ENCODE measurements at places on chromosomes 2 and 18. TPM values are rescaled to one million over a fixed set of nuclear protein-coding genes. Genes with fewer than 3 reads are reported as not detected.
A peak's percentile ranks its signal among the peaks of the same experiment; 100 is the strongest.

DNA sequence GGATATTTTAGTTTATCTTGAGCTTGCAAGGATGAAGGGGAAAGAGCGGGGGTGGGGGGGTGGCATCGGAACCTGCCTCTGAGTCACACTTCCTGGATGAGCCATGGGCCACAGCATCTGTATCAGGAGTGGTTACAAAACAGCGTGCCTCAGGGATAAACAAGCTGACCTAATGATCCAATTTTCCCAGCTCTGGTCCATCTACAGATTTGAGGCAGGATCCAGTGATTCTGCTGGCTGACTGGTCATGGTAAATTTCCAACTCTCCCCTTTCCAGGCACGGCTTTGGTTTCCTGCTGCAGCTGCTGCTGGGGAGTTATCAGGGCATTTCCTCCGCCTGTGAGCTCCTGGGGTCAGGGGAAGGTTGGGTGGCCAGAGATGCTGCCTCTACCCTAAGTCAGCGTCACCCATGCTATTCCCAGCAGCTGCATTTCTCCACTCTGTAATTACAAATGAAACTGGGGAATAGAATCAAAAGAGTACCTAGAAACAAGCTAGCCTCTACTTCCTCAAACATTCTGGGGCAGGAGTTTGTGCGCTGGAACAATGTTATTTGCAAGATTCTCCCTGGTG is 4.7 kb upstream of the HPCAL1 start:
- peak; percentile 97 for DNase-seq

DNA sequence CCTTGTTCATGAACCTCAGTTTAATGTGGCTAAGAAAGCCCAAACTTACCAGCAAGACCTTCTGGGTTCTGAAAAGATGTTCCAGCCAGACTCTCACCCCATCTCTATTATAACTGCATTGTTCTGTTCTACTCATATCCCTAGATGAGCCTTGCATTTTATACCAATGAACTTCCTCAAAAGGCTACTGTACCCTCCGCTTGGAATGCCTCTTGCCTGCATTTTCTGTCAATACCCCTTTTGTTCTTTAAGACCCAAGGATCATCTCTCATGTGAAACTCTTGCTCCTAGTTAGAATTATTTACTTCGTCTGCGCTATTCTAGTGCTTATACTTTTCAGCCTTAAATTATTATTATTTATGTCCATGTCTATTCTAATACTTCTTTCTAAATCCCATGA is 181.5 kb downstream of the MYO3B start:
- DNase-seq: no peak

DNA sequence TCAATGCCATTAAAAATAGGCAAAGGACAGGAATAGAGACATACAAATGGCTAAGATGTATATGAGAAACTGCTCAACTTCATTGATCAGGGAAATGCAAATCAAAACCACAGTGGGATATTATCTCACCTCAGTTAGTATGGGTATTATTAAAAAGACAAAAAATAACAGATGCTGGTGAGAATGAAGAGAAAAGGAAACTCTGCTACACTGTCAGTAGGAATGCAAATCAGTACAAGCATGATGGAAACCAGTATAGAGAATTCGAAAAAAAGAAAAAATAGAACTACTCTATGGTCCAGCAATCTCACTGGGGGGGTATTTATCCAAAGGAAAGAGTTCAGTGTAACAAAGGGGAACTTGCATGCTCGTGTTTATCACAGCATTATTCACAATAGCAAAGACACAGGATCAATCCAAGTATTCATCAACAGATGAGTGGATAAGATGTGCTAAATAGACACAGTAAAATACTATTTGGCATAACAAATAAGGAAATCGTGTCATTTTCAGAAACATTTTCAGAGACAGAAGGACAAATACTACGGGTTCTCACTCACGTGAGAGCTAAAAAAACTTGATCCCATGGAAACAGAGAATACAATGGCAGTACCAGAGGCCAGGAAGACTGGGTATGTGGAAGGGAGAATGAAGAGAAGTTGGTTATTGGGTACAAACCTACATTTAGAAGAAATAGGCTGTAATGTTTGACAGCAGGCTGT is 60.6 kb downstream of the CCDC74A start:
- no peak for DNase-seq

DNA sequence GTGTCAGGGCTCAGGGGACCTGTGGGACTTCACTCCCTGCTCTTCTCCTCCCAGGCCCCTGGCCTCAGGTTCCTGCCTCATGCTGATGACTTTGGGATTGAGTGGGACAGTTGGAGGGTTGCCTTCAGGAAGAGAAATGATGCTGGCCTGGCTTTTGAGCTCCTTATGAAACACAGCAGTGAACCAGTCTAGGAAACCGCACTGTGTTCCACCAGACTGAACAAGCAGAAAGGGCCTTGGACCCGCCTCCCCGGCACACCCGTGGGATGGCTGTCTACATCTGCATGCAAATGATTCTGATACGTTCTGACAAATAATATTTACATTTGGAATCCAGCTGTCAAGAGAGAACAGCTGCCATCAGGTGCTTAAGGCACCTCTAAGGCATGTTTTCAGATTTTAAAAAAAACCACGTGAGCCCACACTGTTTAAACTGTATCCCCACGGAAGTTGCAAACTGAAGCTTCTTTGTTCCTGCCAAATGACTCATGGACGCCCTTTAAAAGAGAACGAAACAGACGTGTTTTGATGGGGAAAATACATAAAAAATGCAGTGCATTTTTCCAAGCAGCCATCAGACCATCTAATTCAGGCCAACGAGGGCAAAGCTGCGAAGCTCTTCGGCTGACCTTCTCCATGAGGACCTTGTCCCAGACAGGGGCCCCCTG is 27.6 kb upstream of the ASAP2 start:
- DNase-seq: peak; percentile 88

GRCh38 chr2:205411558-205411957 is 270.7 kb upstream of the NRP2 start:
- no peak for DNase-seq

GRCh38 chr2:37232131-37232933 is 874 bp downstream of the NDUFAF7 start:
- peak; percentile 27 for DNase-seq

GRCh38 chr2:40178171-40178778 is 273.6 kb downstream of the SLC8A1 start:
- no peak for DNase-seq

DNA sequence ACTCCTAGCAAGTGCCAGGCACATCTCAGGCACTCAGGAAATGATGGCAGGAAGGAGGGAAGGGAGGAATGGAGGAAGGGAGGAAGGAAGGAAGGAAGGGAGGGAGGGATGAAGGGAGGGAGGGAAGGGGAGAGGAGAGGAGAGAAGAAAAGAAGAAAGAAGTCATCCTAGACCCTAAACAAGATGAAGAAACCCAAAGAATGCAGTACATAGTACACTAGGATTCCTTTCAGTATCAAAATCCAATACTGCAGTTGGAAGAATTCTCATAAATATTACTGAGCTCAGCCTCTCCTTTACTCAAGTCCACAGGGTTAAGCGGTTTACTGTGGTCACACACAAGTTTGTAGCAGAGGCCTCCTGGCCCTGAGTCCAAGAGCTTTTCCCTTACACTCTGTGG is 155.7 kb upstream of the ETAA1 start:
- DNase-seq: no peak

The SLC19A3 gene
- total RNA-seq: not detected

The FNDC4 gene
- 7.3 TPM for total RNA-seq

DNA sequence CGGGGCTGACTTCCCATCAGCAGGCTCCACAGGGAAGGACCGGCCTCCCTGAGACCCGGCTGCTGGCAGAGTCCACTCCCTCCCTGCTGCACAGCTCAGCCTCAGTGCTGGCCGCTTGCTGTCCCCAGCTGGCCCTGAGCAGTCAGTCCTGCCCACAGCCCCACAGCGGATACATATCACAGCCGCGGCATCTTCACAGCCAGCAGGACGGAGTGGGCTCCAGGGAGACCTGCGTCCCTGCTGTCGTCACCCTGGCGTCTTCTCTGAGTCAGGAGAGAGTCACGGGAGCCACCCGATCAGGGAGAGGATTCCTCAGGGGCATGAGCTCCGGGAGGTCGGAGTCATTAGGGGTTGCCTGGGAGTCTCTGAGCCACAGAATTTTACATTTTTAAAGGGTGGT is 13.1 kb upstream of the SNTG2 start:
- no peak for DNase-seq

DNA sequence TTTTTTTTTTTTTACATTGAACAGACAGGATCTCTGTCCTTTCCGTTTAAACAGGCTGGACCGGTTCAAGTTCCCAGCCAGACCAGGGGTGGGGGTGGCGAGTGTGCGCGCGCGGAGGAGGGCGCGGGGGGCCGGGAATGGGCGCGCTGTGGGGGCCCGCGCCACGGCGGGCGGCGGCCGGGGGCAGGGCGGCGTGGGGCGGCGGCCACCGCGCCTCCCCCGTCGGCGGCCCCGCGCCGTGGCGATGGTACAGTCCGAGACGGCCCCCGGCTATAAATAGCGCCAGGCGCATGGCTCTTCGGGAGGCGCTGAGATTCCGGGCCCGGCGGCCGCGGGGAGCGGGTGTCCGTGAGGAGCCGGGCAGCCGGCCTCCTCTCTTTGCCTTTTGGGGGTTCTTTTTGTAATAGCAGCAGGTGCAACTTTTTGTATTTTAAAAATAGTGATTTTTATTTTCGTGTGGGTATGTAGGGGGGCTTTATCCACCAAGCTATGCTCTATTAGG is 430 bp upstream of the CELF4 start:
- DNase-seq: peak; percentile 5

DNA sequence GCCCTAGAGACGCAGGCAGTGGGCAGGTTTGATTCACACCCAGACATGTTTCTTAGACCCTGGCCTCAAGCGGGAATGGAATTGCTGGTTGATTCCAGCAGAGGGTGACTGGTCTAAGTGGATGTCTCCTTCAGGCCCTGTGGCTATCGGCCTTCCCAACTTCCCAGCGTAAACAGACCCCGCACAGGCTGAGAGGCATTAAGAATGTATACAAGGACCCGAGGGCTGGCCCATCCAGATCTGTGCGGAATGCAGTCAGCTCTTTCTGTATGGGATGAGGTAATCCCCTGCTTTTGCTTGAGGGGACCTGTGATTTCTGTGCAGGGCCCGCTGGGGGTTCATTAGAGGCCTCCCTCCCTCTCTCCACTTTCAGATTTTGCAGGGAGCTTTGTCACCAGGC is 6.5 kb downstream of the ACKR3 start:
- DNase-seq: no peak

The TUBA3E gene
- not detected for total RNA-seq

The DSC3 gene
- under 0.01 TPM for total RNA-seq

DNA sequence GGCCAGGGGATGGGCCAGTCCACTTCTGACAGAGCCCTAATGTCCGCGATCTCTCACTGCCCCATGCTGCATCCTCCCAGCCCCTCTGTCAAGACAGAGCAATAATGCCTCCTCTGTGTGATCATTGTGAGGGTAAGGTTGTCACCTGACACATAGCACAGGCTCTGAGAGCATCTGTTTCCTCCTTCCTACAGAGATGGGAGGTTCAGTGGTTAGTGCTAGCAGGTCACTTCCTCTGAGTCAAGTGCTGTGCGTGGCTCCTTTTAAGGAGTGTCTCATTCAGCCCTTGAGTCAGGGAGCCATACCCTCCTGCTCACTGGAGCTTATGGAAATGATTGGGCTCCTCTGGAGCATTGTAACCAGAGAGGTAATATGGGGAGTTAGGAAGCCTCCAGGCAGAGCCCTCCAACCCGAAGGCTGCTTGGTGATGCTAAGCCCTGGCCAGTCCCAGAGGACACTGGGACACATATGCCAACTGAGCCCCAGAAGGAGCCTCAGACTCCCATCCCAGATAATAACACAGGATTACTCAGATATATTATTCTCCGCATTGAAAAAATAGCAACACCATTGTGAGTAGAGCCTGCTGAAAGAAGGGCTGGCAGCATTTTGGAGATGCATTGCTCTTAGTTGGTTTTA is 189.0 kb downstream of the GALNT1 start:
- no peak for DNase-seq

The LRRC30 gene
- not detected for total RNA-seq

GRCh38 chr2:58435246-58435645 is 194.1 kb upstream of the FANCL start:
- no peak for DNase-seq

- no peak for DNase-seq
These were observed 36.4 kb upstream of the SLC14A1 start for GRCh38 chr18:45687621-45688020.

DNA sequence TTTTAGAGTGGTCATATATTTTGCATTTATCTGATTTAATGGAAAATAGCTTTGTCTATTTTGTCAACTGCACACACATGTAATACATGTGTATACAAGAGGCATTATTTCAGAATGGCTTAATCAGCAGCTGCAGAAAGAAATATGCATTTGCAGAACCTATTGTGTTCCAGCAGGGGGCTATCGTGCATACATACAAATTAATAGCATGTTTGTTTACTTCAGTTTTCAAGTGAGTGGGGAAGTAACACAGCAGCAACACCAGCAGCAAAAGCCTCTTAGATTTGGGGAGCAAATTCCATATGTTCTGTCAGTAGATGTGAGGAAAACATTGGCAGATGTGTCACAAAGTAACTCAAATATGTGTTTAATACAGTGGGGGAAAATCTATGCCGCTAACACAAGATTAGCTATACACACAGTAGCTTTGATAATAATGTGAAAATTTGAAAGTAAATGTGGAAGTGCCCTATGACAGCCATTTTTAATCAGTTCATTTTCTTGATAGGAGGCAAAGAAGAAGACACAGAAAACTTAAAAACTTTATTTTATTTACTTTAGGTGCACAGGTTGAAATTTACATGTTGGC is 218.1 kb downstream of the WDR7 start:
- DNase-seq: peak; percentile 73

The GPR39 gene
- total RNA-seq: 9.0 TPM

GRCh38 chr2:46913471-46914381 is 1.9 kb downstream of the MCFD2 start:
- peak; percentile 78 for DNase-seq

- DNase-seq: no peak
These were observed 369.3 kb downstream of the NBAS start for GRCh38 chr2:15191789-15192188.

The DPP4 gene
- 24.2 TPM for total RNA-seq

The STPG4 gene
- total RNA-seq: 0.28 TPM

- DNase-seq: peak; percentile 38
These were observed 564 bp downstream of the GCC2 start for GRCh38 chr2:108449410-108450130.

DNA sequence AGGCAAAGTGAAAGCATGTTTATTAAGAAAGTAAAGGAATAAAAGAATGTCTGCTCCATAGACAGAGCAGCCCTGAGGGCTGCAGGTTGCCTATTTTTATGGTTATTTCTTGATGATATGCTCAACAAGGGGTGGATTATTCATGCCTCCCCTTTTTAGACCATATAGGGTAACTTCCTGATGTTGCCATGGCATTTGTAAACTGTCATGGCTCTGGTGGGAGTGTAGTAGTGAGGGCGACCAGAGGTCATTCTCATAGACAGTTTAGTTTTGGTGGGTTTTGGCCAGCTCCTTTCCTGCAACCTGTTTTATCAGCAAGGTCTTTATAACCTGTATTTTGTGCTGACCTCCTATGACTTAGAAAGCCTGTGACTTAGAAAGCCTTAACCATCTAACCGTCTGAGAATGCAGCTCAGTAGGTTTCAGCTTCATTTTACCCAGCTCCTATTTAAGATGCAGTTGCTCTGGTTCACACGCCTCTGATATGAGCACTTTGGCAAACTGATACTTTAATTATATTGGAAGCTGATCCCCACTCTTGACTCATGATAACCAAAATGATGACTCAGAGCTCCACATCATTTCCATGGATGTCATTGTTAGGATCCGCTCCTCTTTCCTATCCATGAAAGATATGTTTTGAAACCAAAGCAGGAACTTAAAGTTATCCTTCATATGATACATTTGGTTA is 14.5 kb upstream of the ERMN start:
- peak; percentile 32 for DNase-seq
